Cortex of kidney (tissue), 1 donor: ENCODE measurements at places on chromosomes 12 and 14.

GRCh38 chr12:75716291-75717025 lies 205.0 kb upstream of the KRR1 start:
- DNase-seq = no peak

- DNase-seq = no peak
Measured at GRCh38 chr12:76024942-76025600, 6.5 kb downstream of the PHLDA1 start.

DNA sequence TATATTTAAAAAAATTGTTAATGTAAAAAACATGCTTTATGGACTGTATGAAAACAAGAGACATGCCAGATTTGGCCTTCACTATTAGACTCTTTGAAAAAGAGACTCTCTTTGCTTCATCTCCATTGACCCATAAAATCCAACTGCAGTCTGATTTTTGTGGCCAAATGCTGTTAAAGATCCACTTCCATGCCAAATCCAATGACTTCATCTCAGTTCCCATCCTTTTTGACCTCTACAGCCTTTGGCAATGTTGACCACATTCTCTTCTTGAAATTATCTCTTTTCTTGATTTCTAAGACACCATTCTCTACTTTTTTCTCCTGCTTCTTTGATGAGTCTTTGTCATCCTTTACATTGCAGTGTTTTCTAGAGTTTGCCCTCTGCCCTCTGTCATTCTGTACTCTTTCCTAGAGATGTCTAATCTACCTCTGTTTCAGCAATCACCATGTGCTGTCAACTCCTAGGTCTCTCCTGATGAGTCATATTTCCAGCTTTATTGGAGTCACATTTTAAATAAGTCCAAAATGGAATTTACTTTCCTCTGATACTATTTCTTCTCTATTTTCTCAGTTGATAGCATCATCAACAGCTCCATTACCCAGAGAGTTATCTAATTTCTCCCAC lies 2.4 kb downstream of the TMPRSS12 start:
- no peak for DNase-seq

DNA sequence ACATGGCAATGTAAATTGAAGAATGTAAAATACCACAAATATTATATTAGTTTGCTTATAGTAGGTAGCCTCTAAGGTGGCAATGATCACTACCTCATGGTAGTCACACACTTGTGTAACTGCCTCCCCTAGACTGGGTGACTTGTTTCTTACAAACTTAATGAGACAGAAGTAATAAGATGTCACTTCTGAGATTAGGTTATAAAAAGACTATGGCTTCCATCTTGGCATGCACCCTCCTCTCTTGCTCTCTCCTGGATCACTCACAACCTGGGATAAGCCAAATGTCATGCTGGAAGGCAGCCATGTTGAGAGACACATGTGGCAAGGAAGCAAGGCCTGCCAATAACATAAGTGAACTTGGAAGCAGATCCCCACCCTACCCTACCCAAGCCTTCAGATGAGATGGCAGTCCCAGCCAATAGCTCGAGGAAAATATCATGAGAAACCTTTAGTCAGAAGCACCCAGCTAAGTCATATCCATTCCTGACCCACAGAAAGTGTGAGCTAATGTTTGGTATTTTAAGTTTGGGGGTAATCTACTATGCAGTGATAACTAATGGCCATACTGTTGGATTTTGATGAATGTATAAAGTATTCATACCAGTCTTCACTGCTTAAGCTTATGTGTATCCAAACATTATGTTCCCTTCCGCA lies 43.3 kb downstream of the PPP1R12A start:
- DNase-seq = no peak

DNA sequence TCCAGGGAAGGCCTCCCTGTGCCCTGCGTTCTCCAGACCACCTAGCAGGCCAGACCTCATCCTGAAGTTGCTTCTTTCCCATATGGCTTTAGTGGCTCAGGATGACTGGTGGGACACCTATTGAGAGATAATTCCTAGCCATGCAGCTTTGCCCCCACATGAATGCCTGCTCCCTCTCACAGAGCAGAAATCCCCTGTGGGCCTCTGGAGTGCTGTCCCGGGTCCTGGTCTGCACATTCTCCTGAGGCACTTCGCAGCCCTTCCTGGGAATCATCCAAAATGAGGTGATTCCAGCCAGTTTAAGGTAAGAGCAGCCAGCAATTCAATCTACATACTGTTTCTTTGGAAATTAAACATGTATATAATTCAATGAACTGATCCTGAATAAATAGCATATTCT lies 135.9 kb downstream of the GPR65 start:
- DNase-seq = no peak

- no peak for DNase-seq
Measured at GRCh38 chr14:67973436-67973835, 153.9 kb downstream of the RAD51B start.

DNA sequence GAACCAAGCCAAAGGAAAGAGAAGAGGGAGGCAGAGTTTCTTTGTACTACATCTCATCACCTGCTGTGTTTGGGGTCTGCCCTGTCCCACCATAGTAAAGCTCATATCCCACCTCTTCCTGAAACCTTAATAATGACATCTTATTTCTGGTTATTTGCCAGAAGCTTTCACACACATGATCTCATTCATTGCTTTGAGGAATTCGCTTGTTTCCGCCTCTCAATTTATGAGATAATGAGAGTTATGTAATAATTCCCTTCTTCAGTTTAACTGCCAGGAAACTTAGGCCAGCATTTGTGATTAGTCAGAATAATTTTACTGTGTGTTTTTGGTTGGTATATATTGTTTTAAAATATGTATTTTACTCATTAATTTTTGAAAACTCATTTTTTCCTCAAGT lies 205.2 kb downstream of the CACNA1C start:
- no peak for DNase-seq

GRCh38 chr14:68036202-68036601 lies 216.6 kb downstream of the RAD51B start:
- no peak for DNase-seq

DNA sequence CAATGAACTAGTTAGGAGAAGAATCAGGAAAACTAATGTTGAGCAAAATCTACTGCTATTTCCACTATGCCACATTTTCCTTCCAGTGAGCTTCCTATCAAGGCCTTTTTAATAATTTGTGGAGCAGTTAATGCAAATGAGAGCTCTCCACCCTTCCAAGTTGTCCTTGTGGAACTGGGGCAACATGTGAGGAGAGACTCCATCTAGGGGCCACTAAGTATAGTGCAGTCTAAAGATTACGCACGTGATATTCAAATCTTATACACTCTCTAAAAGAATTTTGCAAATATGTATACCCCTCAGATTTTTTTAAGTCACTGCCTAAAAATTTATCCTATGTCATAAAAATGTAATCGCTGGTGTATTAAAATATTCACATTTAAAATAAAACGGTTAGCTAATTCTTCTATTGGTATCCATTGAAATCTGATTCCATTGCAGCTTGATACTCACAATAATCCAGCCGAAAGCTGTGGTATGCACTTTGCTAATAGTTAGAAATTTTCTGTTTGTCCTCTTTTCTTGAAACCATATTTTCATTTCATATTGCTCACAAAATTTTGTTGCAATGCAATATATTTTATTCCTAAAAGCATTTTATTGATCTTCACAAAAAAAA lies 100.1 kb downstream of the PAH start:
- no peak for DNase-seq

DNA sequence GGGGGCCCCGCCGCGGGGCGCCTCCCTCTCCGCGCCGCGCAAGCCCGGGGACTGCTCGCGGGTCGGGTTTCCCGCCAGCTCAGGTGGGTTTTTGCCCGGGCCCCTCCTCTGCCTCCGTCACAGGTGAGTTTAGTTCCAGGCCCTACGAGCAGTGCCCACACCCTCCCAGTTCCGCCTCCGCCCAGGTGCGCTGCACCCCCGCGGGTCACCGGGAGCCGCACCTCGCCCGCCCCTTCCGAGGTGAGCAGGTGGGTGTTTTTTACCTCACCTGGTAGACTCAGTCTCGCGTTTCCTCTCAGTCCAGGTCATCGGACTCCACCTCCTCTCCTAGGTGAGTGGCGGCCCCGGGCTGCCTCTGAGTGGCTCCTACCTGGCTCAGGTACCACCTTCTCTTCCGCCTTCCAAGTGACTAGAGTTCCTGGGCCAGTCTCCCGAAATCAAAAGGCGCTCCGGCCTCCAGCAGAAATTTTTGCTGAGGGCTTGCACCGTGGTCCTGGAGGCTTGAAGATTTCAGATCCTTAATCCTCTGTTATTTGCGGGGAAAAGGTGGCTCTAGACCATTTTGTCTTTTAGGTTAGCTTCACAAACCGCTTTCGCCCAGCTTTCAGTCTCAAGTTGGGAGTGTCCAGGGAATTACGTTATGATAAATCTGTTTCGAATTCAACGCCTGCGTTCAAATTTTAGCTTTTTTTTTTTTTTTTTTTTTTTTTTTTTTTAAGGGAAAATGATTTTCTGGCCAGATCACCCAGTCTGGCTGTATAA lies at the start of gene TMEM30B:
TSS of gene TMEM30B (minus strand) at position 153 of the 762 bp plus-strand sequence. CDS start 191 bp downstream, outside the sequence.
- no peak for DNase-seq

- DNase-seq = no peak
Measured at GRCh38 chr14:51318813-51319597, 79.0 kb downstream of the TMX1 start.

DNA sequence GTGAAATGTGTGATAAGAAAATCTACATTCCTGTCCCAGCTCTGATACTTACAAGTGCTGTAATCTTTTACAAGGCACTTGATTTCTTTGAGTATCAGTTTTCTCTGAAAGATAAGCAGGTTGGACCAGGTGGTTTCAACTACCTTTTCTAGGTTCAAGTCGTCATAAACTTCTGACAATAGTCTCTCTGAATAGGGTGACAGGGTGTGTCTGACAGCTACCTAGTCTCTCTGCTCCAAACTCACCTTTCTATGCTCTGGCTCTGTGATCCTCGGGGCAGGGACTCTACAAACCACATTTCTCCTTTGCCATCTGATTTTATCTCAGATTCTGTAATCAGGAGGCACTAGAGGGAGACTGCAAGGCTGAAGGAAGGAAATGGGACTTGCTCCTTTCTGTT lies 137.7 kb upstream of the SYT1 start:
- no peak for DNase-seq

- DNase-seq = no peak
Measured at GRCh38 chr14:66288511-66288910, 197.7 kb upstream of the CCDC196 start.

GRCh38 chr12:92553389-92553788 lies 149.4 kb upstream of the PLEKHG7 start:
- DNase-seq = no peak

GRCh38 chr12:124379938-124380754 lies 85.3 kb downstream of the RFLNA start:
- DNase-seq = no peak

DNA sequence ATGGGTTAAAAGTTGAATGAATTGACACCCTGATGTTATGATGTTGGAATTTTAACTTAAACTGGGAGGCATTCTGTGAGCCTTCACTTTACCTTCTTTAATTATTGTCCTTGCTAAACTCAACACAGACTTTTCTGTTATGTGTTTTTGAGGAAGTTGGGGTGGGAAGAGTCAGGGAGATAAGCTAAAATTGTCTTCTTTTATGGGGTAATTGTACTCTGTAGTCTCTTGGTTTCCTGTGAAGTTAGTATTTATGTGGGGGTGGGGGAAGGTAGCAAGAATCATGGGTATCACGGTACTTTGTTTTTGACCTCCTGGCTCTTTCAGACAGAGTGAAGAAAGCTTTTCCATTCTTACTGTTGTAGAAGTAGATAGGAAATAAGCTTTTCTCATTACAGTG lies 32.9 kb downstream of the RAB21 start:
- DNase-seq = no peak

- no peak for DNase-seq
Measured at GRCh38 chr14:22791301-22791700, 23.9 kb downstream of the SLC7A7 start.

- no peak for DNase-seq
Measured at GRCh38 chr12:25883026-25883916, 75.2 kb upstream of the RASSF8 start.

DNA sequence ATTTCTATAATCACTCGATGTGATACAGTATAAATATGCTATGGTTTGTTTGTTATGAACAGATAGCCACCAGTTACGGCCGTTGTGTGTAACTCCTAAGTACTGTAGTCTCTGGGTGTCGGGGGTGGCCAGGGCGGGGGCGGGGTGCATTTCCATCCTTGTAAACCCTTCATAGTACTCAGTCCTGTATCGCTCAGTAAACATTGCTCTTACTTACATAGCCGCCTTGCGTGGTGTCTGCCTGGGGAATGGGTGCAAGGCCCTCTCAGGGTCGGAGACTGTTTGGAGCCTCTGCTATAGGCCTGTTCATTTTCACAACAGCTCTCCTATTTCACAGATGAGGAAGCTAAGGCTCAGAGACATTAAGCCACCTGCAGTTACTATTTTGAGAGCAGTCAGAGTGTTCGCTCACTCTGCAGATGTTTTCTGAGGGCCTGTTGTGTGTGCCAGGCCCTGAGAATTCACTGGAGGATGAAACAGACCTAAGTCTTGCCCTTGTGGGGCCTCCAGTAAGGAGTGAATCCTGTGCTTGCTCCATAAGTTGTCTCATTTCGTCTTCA lies 42.5 kb downstream of the JDP2 start:
- DNase-seq = no peak

DNA sequence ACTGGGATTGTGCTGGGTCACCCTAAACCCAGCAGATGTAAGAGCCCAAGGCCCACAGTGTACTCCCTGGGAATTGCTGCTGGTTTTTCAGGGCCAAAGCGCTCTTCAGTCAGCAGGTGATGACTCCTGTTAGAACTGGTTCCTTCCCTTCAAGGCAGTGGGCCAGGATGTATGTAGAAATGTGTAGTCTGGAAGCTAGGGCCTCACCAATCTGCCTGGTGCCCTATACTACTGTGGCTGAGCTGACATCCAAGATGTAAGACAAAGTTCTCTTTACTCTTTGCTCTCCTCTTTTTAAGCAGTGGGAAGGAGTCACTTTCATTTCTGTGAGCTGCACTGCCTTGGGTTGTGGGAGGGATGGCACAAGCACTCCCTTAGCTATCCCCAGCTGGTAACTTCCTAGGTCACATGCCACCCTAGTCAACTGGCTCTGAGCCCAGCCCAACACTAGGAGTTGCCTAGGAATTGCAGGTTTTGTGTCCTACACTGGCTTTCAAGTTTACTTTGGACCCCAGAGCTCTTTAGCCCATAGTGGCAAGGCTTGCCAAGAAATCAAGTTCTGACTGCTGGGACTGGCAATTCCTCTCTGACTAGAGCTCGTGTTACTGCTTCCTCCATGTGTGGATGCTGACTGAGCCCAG lies 249.2 kb downstream of the C12orf50 start:
- DNase-seq = no peak

DNA sequence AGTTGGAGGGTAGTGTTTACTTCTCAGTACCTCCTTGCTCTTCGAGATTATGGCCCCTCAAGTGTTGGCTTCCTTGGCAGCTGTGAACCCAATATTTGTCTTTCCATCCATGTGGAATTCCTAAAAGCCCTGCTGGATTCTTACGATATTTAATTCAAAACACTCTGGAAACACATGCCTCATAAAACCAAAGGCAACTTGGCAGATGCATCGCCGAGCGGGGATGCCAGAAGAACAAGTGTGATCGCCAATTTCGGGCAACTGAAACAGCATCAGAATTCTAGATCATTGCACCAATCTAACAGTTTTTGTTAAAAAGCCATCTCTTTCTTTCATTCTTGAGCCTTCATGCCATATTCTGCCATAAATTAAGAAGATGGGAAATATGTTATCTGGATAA lies 934.4 kb downstream of the AACS start:
- DNase-seq = no peak
